Lung microvascular endothelial cell (primary cell): ENCODE measurements at places on chromosomes 7 and 10.

DNA sequence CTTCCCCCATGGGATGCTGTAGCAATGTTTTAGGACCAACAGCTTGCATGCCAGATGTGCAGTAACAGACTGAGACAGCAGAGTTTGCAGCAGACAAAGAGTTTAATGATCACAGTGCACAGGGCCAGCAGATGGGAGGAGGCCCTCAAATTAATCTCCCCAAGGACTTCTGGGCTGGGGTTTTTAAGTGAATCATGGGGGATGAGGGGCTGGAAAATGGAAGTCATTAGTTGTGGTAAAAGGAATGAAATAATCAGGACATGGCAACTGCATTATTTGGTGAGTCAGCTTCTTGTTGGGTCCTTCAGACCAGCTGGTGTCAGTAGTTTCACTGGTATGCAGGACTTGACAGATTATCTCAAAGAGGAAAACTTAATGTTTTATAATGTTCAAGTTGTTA is 12.6 kb upstream of the NRBF2 start:
- DNase-seq, result no peak

DNA sequence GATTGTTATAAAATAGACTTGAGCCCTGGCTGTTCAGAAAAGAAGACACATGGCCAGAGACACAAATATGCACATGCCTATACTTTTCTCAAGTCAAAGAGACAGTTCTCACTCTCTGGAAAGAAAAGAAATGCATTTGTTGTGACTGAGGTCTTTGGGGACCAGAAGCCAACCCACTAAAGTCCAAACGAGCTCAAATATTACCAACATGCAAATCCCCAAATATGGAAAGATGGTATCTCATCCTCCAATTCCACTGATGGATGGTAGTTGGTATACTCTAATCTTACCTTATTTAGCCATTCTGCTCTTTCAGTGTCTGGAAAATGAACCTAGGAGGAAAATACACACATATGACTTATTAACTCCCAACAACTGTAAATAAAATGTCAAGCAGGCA is 30.6 kb downstream of the ESYT2 start:
- DNase-seq, result no peak

- no peak for DNase-seq
These were observed 10.2 kb downstream of the CRYGN start for GRCh38 chr7:151429560-151430331.

DNA sequence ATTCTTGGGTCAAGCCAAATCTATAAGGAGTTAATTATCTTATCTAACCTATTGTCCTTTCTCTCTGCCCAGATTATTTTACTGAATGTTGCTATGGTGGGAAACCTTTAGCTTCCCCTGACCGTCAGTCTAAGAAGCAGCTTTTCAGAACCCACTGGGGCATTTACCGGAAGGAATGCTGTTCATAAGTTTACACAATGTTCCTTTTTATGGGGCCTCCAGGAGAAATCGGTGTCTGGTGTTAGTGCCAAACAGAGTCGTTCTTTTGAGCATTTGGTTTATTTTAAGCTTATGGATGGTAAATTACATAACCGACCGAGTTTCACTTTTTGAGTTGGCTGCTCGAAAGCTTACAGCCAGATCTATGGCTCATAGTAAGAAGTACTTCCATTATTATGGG is 111.9 kb downstream of the CACNB2 start:
- no peak for DNase-seq

GRCh38 chr7:29346231-29346978 is 151.8 kb downstream of the CHN2 start:
- DNase-seq, result no peak

DNA sequence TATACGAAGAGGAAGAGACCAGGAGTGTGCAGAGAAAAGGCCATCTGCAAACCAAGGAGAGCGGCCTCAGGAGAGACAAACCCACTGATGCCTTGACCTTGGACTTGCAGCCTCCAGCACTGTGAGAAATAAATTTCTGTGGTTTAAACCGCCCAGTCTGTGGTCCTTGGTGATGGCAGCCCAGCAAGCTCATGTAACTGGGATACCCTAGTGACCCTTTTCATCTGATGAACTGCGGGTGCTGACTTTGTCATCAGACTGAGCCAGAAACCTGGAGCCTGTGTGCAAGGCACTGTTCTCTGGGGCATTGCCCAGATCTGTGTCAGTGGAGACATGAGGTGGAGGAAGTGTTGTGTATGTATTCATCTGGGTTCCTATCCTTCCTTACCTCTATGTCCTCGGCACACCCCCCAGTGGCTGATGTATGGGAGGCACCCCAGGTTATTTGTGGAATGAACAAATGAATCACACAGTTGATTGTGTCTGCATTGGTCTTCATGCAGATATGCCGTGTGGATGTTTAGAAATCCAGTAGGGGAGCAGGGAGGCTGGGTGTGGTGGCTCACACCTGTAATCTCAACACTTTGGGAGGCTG is 64.5 kb upstream of the BTBD16 start:
- DNase-seq, result no peak
